ENCODE measurements at places on chromosomes 7 and 10. TPM values are rescaled to one million over a fixed set of nuclear protein-coding genes. Genes with fewer than 3 reads are reported as not detected.

- no peak for DNase-seq
- no peak overlapping the region for H3K27ac ChIP-seq
- H3K27me3 ChIP-seq, result no peaks in the 10 kb centered on the region
- peaks cover 8% of the 10 kb centered on the region for H3K4me1 ChIP-seq
- no peaks in the 10 kb centered on the region for H3K36me3 ChIP-seq
These were observed 52.3 kb upstream of the KDM7A start for GRCh38 chr7:140229101-140229525.

DNA sequence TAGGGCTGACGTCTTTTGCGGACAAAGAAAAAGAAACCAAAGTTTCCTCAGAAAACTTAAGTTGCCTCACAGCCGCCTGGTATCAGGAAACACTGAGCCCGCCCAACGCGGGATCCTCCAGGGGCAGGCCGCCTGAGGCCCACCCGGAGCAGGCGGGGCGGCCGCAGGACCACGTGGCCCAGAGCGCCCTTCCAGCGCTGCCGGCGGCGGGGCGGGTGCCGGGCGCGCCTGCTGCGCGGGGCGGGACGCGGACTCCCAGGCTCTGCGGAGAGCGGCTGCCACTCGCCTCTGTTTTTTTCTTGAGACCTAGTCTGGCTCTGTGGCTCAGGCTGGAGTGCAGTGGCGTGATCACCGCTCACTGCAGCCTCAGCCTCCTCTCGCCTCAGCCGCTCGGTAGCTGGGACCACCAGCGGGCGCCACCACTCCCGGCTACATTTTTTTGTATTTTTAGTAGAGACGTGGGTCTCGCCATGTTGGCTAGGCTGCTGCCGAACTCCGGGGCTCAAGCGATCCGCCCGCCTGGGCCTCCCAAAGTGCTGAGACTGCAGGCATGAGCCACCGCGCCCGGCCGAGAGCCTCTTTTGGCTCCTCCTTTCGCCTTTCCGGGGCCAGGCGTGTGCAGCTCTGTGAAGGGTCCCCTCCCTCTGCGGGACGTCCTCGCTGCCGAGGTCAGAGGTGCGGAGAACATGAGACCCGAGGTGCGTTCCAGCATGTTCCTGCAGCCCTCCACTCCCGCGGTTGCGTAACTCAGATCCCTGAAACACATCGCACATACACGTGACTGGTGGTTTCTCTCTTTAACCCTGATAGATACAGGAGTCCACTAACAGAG, 11.6 kb upstream of the HNRNPF start:
- peak; percentile 88 for DNase-seq
- H3K27ac ChIP-seq, result peak overlapping the region; percentile 94
- no peaks in the 10 kb centered on the region for H3K27me3 ChIP-seq
- no peaks in the 10 kb centered on the region for H3K36me3 ChIP-seq

- no peaks in the 10 kb centered on the region for H3K27me3 ChIP-seq
- no peaks in the 10 kb centered on the region for H3K36me3 ChIP-seq
- DNase-seq, result no peak
- H3K4me1 ChIP-seq, result peaks cover 6% of the 10 kb centered on the region
- H3K27ac ChIP-seq, result no peak overlapping the region
- no peak overlapping the region for H3K4me3 ChIP-seq
These were observed 201.8 kb upstream of the ZMIZ1 start for GRCh38 chr10:78866731-78867554.

SPDYE2 gene
- 15.6 TPM for total RNA-seq

- no peaks in the 10 kb centered on the region for H3K27me3 ChIP-seq
- DNase-seq, result no peak
- peak overlapping the region; percentile 78 for H3K27ac ChIP-seq
- peak overlapping the region; percentile 9 for H3K4me3 ChIP-seq
- no peaks in the 10 kb centered on the region for H3K36me3 ChIP-seq
These were observed 2.5 kb downstream of the ACSL5 start for GRCh38 chr10:112376396-112376790.

Measured in testis (tissue), 5 donors.